ENCODE measurements at places on chromosomes 1 and 21.

- no peak for DNase-seq
Measured at GRCh38 chr1:226422478-226422877, 14.6 kb upstream of the PARP1 start.

DNA sequence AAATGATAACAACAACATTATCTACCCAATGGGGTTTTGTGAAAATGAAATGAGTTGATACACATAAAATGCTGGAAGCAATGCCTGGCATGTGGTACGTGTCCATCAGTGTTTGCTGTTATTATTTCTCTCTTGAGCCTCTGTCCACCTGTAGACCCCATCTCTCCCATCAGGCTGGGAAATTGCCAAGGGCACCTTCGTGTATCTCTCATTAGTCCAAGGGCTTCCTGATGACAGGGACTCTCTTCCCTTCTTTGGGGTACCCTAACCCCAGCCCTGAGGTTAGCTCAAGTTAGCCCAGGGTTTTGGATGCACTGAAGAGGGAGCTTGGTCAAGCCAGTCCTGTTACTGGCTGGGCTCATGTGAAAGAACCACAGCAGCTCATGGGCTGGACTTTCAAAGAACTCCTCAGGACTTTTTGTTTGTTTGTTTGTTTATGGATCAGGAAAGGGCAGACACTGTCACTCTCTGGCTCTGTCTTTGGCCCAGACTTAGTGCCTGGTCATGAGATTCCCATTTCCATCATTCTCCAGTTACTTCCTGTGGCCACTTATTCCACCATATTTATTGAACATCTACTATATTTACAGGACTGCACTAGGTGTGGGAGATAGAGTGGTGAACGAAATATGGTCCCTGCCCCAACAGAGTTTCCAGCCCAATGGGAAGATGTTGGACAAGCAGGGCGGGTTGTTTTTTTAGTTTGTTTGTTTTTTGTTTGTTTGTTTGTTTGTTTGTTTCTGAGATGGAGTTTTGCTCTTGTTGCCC lies 57.4 kb downstream of the NAV1 start:
- DNase-seq, result no peak

DNA sequence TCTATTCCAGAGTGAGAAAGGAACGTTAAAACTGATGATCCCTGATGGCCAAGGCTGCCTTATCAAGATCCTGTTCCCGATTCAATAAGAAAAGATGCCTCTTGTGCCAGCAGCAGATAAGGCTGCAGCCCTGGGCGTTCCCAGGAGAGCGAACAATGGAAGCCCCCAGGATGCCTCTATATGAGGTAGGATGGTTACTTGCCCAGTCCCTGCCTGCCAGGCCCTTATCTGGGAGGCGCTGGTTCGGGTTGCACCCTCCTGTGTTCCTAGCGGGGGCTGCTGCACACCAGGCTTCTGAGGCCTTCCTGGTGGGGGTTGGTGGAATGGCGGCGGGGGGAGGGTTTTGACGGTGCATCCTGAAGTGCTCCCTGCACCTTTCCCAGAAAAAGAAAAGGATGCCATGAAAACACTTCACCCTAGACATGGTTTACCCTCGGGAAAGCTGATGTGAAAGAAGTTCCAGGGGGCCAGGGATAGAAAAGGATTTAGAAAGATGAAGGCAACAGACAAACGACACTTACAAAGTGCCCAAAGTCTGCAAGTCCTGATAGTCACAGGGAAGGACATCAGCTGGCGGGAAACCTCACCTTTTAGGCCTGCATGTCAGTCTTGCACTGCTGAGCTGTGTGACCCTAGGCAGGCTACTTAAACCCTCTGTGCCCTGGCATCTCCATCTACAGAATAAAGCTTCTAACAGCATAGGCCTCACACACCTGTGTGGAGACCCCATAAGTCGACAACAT lies 100.3 kb downstream of the KCNJ15 start:
- no peak for DNase-seq

- no peak for DNase-seq
Measured at GRCh38 chr1:84062496-84062895, 63.6 kb upstream of the TTLL7 start.

DNA sequence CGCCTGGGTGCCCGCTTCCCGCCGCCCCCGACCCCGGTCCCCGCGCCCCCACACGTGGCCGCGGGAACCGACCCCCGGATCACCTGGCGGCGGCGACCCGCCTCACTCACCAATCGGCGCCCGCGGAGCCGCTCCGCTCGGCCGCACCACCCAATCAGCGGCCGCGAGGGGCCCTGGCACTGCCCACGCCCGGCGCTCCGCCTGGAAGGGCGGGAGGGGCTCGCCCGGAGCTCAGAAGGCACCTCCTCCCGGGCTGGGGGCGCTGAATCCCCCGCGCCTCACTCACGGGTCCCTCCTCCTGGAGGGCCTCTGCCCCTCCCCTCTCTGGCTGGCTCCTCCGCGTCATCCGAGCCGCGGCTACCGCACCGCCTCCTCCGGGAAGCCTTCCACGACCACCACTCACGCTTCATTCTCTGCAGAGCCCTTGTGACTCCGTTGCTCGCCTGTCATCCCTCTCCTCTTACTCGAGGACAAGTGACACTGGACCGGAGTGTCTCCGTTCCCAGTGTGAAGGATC lies 374 bp downstream of the SH2D5 start:
- DNase-seq, result peak; percentile 34
